Activated CD4-positive, alpha-beta T cell treated with anti-CD3 and anti-CD28 coated beads, Interleukin-2, amount 50 U/mL, for 4 hours (primary cell): ENCODE measurements at places on chromosomes 7 and 10.

- DNase-seq, result no peak
Measured at GRCh38 chr10:10293481-10293951, 724.2 kb upstream of the CELF2 start.

GRCh38 chr10:34506786-34507185 is 308.3 kb downstream of the PARD3 start:
- DNase-seq, result no peak

DNA sequence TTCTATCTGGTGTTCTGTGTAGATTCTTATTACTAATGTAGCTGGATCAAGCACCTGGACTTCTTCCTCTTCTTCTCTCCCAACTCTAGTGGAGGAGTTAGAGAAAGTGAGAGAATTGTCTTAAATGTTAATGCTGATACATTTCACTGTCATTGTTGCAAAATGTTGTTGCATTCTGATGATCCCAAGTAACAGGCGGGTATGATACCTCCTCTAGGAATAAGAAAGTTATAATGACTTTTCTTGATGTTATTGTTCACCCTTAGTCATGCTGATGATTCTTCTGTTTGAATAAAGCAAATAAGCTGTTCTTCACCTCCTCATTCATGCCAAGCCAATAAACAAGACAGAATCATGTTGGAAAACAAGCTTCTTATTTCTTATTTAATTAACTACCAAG is 9.1 kb downstream of the CHRM2 start:
- DNase-seq, result no peak

- DNase-seq, result no peak
Measured at GRCh38 chr10:49285232-49285631, 13.7 kb upstream of the C10orf71 start.

GRCh38 chr7:48025624-48026023 is 3.3 kb downstream of the SUN3 start:
- DNase-seq, result no peak

DNA sequence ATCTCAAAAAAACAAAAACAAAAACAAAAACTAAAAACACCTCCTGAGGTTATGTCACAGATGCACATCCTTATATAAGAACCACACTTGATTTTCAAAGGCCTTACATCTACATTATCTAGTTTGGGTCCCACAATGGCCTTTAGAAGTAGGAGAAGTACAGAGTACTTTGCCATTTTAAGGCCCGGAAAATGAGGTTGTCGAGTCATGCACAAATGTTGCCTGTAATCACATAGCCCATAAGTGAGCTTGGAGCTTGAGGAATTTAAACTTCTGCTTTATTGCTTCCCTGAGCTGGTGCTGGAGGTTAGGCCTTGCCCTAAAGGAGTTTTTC is 9.7 kb upstream of the MKRN1 start:
- no peak for DNase-seq

DNA sequence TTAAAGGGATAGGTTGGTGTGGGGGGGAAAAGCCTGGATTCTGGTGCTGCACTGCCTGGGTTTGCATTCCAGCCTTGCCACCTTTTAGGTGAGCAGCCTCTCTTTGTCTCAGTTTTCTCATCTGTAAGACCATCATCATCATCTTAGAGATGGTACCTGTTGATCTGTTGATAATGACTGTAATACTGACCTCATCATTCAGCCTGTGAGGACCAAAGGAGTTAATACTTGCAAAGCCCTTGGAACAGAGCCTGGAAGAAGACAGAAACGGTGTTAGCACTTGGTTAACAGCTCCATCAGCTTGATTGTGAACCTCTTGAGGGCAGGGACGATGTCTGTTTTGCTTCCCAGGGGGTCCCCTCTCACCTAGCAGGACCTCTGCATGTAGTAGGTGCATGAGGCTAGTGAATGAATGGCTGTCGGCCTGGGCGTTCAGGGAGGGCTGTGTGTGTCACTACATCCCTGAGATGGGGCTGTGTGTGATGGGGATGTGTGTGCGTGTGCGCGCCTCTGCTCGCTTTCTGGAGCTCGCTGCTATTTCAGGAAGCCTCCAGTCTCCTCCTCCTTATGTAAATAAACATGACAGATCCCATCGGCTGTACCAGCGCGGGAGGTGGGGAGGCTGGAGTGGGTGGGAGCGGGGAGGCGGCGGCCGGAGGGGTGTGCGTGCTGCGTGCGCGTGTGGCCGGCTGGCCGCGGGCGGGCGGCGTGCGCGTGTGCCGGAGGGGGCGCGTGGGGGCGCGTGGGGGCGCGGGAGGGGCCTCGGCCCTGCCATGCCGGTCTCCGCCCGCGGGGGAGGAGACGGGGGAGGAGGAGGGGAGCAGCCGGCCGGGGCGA is 61.2 kb downstream of the NEURL1 start:
- peak; percentile 6 for DNase-seq

DNA sequence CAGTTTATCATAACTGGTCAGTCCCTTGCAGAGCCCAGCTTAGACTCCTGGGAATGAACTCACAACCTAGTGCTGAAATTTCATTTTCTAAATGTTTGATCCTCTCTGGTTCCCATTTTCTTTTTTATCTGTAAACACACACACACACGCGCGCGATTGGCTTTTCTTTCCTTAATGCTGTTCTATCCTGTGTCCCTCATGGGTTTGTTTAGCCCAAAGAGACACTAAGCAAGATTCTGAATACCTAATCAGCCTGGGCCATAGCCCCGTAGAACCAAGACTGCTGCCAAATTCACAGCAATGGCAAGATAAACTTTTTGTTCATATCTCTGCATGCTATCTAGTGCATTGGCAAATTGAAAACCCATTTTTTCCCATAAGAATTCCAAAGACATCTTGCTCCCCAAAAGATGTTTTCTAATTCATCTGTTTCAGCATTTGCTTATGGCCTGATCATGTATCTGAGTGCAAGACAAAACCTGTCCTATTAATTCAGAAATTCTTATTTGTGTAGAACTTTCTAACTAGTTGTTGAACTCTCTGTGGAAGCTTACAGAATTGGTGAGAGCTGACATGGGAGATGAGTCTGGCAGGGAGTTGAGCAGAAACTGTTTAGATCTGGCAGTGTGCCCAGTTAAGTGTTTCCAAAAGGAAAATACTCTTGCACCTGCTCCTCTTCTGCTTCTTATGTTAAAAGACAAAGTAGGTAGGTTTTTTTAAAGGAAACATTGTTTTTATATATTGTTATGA is 1.8 kb upstream of the IFIT1 start:
- DNase-seq, result no peak

- DNase-seq, result no peak
Measured at GRCh38 chr7:147412782-147413556, 1177.6 kb upstream of the C7orf33 start.

DNA sequence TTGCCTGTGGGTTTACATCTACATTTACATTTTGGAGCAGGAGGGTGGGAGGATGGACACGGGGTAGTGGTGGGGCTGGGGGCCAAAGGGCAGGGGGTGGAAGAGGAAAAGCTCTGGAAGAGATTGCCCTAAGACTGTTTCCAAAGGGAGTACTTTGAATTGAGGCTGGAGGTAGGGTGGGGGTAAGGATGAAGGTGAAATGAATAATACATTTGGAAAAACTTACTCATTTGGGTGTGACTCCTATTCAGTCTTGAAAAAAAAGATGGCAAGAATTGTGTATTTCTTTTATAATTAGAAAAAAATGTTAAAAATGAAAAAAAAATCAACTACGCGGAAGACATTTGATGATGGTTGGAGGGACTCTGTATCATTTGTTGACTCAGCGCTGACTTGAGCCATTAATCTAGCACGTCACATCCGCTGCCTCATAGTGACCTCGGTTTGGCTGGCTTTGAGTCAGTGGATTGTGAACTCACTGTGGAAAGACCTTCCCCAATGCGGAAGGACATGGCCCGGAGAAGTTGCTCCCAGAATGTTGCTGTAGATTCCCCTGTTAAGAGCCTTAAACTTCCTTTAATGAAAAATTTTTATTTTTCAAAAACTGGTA is 2.8 kb downstream of the FAM180A start:
- no peak for DNase-seq

GRCh38 chr10:115665549-115665948 is 572.4 kb downstream of the ATRNL1 start:
- DNase-seq, result no peak

DNA sequence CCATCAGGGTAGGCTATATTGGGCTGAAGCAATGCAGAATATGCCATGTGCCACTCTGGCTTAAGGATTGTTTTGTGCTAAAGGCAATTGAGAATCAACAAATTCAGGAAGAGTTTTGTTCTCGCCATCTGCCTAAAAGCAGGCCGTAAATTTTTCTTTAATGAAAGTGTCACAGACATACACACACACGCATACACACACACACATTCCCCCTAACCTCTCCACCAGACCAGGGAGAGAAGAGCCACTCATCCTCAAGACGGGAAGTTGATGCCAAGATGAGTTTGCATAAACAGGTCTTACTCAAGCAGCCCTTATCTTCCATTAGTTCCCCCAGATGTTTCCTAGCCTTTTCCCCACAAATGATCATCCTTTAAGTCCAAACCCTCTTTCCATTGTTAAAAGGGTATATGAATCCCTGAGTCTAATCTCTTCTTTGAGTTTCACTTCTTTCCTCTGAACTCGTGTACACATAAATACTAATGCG is 59.6 kb upstream of the TRIM24 start:
- DNase-seq, result no peak
